Right ventricle myocardium inferior (tissue), 1 donor: ENCODE measurements at places on chromosomes 1 and 21.

DNA sequence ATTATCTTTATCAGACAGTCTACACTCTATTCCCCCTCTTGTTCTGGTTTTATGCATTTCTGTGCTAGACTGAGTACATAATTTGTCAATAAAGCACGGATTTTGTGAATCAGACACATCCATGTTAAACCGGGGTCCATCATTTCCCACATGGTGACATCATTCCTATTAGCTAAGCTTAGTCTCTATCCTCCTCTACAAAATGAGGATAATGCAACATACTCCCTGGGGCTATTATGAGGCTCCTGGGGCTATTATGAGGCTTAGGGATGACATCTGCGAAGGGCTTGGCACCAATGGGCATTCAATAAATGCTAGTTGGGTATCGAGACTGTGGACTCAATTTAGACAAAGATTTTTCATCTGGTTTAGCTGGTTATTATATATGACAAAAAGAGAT, 25.1 kb upstream of the APP start:
- no peak for DNase-seq

DNA sequence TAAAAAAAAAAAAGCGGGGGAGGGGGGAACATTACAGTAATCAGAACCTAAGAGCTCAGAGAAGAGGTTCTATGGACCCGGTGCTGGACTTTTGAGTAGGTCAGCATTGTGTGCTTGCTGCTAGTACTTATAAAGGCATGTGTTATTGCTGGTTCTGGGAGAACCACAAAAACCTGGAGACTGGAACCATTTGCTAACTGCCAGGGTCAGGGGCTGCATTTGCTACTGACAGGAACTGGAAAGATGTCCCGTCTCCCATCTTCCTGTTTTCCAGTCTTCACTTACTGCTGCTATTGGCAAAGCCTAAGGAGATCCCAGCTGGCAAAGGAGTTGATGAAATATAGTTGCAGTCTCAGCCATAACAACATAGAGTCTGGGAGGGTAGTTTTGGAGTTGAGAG, 4.3 kb downstream of the RNF2 start:
- DNase-seq: no peak

GRCh38 chr1:241235256-241235897, 121.6 kb downstream of the RGS7 start:
- DNase-seq: no peak

DNA sequence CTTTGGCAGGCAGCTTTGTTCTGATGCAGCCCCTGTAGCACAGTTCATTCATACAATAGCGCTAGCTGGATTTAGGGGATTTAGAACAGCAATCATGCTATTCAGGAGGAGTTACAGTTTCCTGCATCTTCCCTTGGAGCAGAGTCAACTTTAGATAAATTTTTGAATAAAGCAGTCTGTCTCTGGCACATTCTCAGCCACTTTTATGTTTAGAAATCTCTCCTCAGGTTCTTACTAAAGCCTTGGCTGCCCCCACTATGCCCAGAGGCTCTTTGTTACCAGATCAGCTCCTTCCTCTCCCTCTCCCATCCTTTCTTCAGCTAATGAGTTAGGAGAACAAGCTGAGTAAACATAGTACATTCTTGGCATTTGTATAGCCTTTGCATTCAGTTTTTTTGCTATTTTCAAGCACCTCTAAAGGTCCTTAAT, 17.0 kb upstream of the PIGC start:
- DNase-seq: no peak

DNA sequence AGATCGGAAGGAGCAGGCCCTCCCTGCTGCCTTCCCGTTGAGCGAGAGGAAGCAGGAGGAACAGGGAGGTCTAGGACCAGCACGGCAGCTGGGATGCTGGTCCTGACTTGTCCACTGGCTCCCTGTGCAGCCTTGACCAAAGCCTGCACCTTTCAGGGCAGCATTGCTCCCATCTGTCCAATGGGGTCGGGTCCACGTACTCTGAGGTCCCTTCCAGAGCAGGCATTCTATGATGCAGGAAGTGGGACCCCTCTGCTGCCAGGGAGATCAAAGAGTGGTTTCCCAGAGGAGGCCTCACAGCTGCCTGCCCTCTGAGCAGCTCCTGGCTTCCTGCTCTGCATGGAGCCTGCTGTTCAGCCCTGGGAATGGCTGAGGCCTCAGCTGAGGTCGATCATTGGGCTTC, 21.7 kb upstream of the ZNF362 start:
- no peak for DNase-seq
